ENCODE measurements at places on chromosomes 16 and 17. TPM values are rescaled to one million over a fixed set of nuclear protein-coding genes. Genes with fewer than 3 reads are reported as not detected.
A peak's percentile ranks its signal among the peaks of the same experiment; 100 is the strongest.

ADAD2 gene
- total RNA-seq = not detected

HYDIN gene
- total RNA-seq = not detected

- peak; percentile 83 for DNase-seq
These were observed 16.6 kb downstream of the CD7 start for GRCh38 chr17:82300707-82301270.

GRCh38 chr17:21289175-21289901 is 4.8 kb downstream of the MAP2K3 start:
- no peak for DNase-seq

LPO gene
- total RNA-seq = not detected

DNA sequence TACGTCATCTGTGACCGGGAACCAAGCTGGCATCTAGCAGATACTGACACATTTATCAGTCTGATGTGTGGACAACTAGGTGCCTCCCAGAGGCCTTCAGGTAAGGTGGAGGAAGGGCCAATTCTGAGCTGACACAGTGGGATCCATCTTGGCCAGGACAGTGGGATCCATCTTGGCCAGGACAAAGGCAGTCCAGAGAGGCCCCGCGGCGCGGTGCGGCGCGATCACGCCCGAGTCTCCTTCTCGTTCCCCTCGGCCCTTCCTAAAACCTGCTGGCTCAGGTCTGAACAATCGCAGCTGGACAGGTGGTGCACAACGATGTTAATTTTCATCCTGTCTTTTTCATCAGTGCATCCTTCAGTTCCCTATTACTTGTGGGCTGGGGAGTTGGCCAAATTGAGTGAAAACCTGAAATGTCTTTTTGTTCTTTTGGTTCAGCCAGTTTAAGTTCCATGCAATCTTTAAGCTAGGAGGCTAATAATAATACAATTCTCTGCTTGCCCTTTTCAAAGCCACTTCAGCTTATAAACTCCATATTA is 486 bp upstream of the WSB1 start:
- peak; percentile 22 for DNase-seq

DNA sequence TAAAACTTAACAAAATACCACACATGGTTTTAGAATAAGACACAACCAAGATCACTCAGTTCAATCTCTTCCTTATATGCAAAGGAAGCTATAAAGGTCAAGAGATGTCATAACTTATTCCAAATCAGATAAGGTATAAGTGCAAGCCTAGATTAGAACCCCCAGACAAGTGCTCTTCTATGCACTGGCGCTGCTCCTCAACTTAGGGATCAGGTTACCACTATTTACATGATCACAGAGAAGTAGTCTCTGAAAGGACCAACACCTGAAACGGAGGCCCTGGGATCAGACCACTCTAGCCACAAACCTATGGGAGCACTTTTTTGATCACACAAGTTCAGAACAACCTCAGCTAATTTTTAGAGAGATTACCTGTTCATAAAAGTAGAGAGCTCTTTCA is 16.6 kb downstream of the COPS3 start:
- DNase-seq = no peak

ITGA3 gene
- 15.8 TPM for total RNA-seq

DNA sequence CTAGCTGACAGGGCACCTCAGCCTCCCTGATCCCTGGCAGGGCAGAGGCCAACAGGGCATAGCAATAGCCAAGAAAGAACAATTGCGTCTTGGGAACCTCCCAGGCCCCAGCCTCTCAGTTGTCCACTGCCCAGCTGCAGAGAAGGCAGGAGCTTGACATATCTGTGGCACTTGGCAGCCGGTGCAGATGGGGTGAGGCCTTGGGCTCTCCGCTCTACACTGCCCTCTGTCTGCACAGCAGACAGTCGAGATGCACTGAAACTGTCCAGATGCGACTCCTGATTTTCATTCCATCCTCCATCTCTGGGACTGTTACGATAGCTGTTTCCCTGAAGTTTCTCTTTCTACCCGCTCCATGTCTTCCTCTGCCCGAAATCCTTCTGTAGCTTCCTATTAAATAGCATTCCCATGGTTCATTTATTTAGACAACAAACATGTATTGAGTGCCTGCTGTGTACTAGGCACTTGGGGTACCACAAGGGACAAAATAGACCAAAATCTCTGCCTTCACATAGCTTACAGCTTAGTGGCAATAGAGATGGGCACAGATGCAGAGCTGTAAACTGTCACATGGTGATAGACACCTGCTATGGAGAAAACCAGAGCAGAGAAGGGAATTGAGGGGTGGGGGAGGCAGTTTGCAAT is 3.3 kb downstream of the POLR3E start:
- peak; percentile 66 for DNase-seq

DNA sequence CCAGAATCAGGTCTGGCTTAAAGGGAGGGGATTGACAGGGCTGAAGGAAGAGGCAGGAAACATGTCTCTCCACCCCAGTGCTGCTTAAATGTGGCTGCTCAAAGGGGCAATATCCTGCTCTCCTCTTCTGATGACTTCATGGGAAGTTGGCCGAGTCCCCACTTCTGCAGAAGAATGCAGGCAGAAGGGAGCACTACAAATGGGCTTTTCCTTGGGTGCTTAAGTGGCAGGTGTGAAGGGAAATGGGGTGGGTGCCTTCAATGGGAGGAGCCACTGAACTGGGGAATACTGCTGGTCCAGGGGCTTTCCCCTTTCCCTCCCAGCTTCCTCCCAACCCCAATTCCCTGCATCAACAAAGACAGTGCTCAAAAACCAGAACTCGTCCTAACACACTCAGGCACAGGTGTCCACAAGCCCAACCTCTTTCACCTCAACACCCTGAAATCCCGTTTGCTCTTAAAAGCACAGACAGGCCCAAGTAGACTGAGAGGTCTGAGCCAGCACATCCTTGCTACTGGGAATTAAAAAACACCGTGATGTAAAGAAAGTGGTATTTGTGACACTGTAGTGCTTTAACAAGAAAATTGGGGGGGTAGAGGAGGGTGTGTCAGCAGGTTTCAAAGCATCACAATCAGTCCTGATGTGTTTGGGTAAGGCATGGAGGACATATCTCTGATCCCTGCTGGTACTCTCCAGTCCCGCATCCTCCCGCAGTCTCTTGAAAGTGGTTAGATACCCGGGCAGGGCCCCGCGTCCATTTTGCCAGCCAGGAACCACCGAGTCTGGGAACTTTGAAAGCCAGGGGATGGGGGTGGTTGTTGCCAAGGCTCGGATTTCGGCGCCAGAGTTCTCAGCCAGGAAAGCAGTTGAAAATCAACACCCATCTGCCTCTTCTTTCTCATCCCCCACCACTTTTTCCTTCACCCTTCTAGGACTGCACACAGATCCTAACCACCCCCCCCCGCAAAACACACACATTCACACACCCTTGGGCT is 1.6 kb downstream of the CA10 start:
- DNase-seq = no peak

DNA sequence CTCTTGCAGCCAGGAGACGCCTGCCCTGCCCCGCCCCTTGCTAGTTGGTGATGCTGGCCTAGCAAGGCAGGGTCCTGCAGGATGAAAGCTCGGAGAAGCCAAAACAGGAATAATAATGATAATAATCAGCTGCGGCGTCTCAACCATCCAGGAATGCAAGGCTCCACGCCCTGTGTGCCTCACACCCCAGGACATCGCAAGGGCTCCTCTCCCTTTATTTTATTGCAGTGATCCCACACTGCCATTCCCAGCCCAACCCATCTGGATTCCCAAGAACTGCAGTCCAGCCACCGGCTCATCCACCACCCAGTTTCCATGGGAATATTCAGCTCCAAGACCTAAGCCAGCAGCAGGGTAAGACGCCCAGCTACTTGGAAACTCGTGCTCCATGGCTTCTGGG is 21.0 kb upstream of the ZNF652 start:
- DNase-seq = no peak

- no peak for DNase-seq
These were observed 31.0 kb downstream of the PMM2 start for GRCh38 chr16:8828541-8829165.

GRCh38 chr17:72307836-72308235 is 187.0 kb downstream of the SOX9 start:
- no peak for DNase-seq

GRCh38 chr17:43779145-43780125 is 658 bp upstream of the DUSP3 start:
- no peak for DNase-seq

DNA sequence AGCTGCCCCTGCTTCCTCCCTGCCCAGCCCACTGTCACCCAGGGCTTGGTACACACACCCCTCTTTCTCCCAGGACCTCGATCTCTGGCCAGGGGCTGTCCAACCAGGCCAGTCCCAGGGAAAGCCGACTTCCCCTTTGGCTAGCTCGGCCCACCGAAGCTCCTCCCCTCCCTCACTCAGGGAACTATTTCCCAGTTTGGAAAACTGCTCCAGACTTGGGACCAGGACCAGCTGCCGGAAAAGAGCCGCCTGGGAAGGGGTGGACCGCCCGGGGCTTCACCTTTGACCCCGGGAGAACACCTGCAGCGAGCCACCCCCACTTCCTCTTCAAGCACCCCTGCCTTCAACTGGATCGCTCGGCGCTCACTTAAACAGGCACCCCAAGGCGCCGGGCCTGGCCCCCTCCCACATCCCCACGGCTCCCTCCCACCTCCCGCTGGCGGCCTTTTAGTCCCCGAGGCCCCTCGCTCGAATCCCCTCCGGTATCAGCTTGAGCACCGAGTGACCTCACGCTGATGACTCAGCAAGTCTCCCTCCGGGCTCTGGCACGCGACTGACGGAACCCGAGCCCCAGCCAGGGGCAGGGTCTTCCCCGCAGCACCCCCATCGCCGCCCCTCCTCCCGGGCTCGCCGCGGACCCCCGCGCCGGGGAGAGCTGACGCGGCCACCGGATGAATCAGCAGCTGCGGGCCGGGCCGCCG is 934 bp downstream of the MAFG start:
- DNase-seq = peak; percentile 78

- DNase-seq = no peak
These were observed 66.9 kb upstream of the N4BP1 start for GRCh38 chr16:48676836-48677235.

GRCh38 chr16:57185446-57185944 is 344 bp downstream of the PSME3IP1 start:
- peak; percentile 50 for DNase-seq

DNA sequence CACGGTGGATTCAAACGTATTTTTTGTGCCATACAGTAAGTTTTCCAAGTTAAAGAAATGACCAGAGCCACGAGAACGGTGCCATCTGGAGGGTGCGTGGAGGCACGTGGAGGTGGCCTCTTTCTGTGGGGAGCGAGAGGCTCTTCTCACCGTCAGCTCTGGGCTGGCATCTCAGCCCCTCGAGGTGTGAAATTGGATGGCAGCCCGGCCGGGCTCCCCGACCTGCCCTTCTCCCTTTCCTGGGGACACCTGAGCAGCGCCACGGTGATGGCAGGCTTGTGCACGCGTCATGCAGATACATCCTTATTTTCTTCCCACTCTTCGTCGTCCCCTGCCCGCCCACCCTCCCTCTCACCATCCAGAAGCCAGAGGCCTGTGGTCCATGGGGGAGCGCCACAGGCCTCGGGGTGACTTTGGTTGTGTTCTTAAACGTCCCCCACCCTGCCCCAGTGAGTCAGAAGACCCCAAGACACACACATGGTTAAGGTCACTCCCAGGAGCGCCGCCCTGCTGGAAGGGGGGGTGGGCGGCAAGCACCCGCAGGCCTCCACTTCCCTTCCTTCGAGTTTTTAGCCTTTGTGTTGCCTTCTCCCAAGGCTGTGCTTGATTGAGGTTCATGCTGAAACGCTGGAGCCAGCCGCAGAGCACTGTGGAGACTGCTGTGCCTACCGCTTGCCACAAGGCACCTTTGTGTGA is 109.4 kb downstream of the BANP start:
- DNase-seq = no peak

DNA sequence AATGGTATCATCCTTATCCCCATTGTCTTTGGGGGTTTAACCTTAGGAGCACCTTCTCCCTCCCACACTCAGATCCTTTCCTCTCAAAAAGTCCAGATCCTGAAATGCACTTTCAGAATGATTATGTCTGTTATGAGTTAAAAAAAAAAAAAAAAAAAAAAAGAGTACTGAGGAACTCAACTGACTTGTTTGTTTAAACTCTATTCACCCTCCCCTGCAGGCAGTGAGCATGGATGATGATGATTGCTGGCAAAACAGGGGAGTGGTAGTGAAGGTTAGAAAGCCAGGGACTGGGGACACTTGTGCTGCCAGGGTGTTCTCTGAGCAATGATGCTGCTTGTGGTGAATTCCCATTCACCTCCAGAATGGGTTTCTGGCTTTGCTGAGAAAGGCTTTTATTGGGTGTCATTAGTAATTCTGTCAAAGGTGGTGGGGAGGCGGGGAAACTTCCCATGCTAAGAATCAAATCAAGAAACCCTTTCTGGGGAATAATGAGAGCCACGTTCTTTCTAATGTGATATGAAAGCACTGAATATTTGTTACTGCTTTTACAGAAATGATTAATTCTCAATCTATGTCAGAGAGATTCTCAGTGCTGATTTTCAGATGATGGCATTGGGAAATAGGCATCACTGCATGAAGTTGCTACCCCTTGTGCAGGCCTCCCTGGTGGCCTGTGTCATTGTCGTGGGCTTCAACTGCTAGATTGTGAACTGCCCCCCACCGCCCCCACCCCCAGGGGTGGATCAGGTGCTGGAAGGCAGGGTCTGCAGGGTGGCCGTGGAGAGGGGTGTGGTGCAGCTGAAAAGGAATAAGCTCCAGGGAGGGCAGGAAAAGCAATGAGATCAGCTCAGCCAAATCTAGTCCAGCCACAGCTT is 14.1 kb downstream of the CCL4 start:
- DNase-seq = peak; percentile 80

DNA sequence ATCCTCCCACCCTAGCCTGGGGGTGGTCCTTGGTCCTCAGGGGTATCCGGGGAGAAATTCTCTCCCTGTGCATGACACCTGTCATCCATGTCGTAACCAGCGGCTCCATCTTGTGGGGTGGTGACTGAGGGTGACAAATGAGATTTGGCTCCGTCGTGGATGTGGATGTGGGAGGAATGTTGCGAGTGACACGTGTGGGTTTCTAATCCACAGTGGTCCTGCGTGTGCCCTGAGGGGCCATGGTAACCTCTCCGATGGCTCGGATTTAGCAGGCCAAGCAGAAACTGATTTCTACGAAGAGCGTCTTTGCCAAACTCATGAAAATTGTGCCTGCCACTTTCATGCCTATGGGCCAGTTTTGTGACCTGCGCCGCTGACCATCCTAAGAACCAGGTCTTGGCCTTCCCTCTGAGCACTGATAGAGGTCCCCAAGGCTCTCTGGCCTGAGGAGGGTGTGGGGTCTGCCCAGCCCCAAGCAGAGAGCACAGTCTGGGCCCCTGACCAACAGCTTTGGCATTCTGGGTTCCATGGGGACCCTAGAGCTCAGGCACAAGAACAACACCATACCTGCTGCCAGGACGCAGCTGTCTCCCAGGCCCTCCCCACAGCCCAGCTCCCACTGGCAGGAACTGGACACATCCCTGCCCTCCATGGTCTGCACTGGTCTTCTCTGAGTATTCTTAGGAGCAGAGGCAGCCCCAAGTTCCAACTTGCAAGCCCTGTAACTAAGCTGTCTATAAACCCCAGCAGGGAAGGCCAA is 79.0 kb downstream of the AMFR start:
- no peak for DNase-seq

Measured in activated CD4-positive, alpha-beta memory T cell treated with anti-CD3 and anti-CD28 coated beads for 36 hours (primary cell).